ENCODE measurements at places on chromosomes 4 and X. TPM values are rescaled to one million over a fixed set of nuclear protein-coding genes. Genes with fewer than 3 reads are reported as not detected.

Gene TSPAN7
- polyA plus RNA-seq, result 1.3 TPM

- H3K36me3 ChIP-seq, result no peaks in the 10 kb centered on the region
- no peak overlapping the region for H3K27ac ChIP-seq
- H3K27me3 ChIP-seq, result no peaks in the 10 kb centered on the region
- H3K4me3 ChIP-seq, result no peak overlapping the region
- DNase-seq, result no peak
- H3K4me1 ChIP-seq, result no peaks in the 10 kb centered on the region
These were observed 47.3 kb upstream of the ACSL1 start for GRCh38 chr4:184873054-184873453.

- H3K4me3 ChIP-seq, result no peak overlapping the region
- H3K4me1 ChIP-seq, result no peaks in the 10 kb centered on the region
- no peak overlapping the region for H3K27ac ChIP-seq
These were observed 158.8 kb downstream of the TECRL start for GRCh38 chr4:64250488-64250887.

DNA sequence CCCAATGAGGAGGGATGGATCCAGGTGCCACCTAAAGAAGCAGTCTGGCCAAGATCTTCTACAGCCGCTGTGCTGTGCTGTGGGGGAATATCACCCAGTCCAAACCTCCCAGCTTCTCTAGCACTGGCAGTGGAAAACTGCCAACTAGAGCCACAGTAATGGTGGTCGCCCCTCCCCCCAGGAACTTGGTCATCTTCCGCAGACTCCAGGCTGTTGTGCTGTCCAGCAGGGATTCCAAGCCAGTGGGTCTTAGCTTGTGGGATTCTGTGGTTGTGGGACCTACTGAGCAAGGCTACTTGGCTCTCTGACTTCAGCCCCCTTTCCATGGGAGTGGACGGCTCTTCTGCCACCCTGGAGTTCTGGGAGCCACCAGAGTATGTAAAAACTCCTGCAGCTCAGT is 18.2 kb downstream of the GPRASP1 start:
- no peaks in the 10 kb centered on the region for H3K27me3 ChIP-seq
- H3K4me1 ChIP-seq, result no peaks in the 10 kb centered on the region
- H3K27ac ChIP-seq, result no peak overlapping the region
- H3K36me3 ChIP-seq, result no peaks in the 10 kb centered on the region
- no peak overlapping the region for H3K4me3 ChIP-seq
- no peak for DNase-seq

Gene C4orf36
- polyA plus RNA-seq, result not detected

Gene TMEM255A
- 0.06 TPM for polyA plus RNA-seq

DNA sequence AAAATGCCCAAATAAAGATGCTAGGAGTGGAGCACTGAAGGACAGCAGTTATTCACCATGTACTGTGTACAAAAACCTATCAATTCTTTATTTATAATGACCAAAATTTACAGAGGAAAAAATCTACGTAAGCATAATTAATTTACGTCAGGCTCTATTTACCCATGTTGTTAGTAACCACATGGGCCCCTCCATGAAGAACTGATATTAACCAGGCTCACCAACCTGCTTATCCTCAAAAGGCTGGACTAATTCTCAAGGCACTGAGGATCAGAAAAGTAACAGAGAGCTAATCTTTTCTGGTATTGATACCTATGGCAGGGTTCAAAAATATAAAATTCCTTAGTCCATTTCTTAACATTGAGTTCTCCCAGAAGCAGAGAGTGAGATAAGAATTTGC is 140.0 kb downstream of the ARHGAP6 start:
- no peak overlapping the region for H3K27ac ChIP-seq
- no peak overlapping the region for H3K4me3 ChIP-seq
- H3K27me3 ChIP-seq, result no peaks in the 10 kb centered on the region
- H3K4me1 ChIP-seq, result no peaks in the 10 kb centered on the region
- no peaks in the 10 kb centered on the region for H3K36me3 ChIP-seq
- DNase-seq, result no peak

DNA sequence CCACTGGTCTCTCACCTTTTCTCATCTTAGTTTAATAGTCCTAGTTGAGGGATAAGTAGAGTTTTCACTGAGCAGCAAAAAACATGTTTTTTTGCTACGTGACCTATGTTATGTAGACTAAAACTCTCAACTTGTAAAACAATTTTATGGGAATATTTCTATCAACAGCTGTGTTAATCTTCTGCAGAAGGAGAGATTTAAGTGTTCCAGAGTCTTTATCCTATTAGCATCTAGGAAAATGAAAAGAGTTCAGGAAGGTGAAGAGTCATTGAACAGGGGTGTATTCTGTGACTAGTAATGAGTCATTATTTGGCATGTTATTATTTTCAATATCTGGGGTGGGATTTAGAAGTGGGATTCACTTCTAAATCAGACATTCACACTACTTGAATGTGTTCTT is 41.9 kb downstream of the RRAGB start:
- H3K36me3 ChIP-seq, result peaks cover 3% of the 10 kb centered on the region
- no peak overlapping the region for H3K27ac ChIP-seq
- no peaks in the 10 kb centered on the region for H3K4me1 ChIP-seq
- DNase-seq, result no peak

DNA sequence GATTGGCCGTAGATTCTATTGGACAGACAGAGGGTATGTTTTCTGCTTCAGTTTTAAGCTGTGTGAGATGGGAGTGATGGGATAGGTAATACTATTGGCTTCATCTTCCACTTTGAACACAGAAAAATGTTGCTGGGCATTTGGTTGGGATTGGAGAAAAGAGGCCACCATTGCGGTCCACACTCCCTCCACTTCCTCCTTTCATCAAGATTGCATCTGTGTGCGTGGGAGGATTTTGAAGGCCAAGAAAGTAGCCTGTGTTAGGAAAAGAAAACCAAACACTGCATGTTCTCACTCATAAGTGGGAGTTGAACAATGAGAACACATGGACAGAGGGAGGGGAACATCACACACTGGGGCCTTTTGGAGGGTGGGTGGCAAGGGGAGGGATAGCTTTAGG is 56.4 kb downstream of the EGF start:
- no peaks in the 10 kb centered on the region for H3K4me1 ChIP-seq
- H3K4me3 ChIP-seq, result no peak overlapping the region
- H3K36me3 ChIP-seq, result no peaks in the 10 kb centered on the region
- H3K27me3 ChIP-seq, result no peaks in the 10 kb centered on the region
- DNase-seq, result no peak
